ENCODE measurements at places on chromosomes 2 and 18.
A peak's percentile ranks its signal among the peaks of the same experiment; 100 is the strongest.

- DNase-seq, result no peak
These were observed 174.7 kb downstream of the LPIN1 start for GRCh38 chr2:11920993-11921583.

DNA sequence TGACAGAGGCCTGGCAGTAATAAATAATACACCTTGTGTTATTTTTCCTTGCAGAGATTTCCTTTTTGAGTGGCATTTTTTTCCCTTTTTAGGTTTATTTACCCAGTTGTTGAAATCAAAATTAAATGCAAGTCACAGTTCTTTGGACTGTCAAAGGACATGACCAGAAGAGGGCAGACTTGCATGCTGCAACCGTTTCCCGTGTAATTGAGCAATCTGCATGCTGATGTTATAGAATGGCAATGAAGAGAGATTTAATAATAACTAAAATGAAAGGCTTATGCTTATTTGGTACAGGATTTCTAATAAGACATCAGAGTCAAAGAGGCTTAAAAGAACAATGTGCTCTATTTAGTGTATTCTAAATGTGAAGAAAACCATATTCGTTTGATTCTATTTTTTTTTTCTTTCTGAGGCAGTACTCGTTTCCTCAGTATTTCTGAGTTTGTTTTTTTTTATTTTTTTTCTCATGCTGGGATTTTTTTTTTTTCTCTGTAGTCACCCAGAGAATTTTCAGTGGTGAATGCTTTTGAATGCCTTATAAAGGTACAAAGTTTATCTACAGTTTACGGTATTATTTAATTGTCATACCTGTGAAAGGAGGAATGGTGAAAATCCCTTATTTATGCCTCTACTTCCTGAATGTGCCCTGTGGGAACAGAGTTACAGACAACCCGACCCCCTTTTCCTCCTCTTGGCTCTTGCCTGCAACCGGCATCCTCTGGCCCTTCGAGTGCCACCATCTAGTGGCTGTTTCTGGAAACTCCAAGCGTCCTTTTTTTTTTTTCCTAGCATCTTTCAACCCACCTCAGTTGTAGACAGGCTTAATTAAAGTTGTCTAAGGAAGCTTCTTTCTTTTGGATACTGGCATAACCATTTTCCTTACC is 368.5 kb downstream of the LRRTM1 start:
- DNase-seq, result no peak

- no peak for DNase-seq
These were observed 230.0 kb downstream of the LRP1B start for GRCh38 chr2:141900826-141901225.

DNA sequence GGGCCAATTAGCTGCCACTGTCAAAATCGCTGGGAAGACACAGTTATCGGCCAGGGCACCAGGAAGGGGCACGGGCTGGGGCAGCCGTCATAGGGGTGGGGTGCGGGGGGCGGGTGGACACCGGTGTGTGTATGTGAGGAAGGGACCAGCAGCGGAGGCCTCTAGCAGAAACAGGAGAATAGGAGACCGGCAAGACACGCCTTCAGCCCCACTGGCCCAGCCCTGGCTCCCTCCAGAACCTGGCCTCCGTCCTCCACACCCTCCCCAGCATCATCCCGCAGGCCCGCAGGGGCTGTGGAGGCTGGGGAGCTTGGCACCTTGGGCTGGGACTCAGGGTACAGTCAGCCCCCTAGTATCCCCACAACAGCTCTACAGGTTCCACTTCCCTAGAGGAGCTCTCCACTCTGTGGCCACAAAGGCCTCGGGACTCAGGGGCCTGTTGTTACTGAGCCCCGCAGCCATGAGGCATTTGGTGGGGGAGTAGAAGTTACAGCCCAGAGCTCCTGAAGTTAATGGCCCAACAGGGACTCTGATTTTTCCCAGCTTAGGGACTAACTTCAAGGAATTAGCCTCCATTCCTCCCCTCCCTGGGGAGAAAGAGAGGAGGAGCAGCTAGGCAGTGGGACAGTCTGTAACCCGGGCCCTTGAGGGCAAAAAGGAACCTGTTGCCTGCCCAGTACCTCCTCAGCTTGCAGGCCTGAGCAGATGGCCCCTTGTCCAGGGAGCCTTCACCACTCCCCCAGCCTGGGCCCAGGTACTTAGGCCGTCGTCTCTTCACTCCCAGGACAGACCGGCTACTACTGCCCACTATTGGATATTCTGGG is 19.9 kb downstream of the SH2D6 start:
- DNase-seq, result no peak

- no peak for DNase-seq
These were observed 223.3 kb upstream of the STON1 start for GRCh38 chr2:48306409-48307284.

DNA sequence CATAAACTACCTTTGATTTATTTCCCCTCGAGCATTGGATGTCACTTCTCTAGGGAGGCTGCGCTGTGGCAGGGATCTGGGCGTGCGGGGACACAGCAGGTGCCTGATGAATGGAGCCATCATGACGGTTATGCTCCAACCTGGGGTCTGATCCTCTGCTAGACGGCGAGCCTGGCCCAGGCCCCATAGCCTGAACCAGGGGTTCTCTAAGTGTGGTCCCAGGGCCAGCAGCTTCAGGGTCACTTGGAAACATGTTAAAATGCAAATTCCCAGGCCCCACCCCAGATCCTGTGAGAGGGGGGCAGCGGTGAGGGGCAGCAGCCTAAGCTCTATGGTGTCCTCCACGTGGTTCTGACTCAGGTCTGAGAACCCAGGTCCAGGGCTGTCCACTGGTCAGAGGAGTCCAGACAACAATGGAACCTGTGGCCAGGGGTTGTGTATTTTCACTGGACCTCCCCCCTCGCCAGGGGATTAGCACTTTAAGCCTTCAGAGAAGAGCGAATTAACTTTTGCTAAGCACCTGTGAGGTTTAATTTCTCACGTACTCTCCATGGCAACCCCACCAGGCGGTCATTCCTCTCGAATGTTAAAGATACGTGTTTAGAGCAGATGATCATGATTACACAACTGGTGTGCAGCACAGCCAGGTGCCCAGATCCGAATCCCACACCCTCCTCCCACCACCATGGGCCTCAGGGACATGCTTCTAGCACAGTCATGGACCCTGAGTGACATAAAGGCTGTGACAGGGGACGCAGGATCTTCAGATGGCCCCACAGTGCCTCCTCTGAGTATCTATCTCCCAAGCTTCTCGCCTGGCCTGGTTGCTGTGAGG is 1.6 kb upstream of the ARHGEF4 start:
- no peak for DNase-seq

DNA sequence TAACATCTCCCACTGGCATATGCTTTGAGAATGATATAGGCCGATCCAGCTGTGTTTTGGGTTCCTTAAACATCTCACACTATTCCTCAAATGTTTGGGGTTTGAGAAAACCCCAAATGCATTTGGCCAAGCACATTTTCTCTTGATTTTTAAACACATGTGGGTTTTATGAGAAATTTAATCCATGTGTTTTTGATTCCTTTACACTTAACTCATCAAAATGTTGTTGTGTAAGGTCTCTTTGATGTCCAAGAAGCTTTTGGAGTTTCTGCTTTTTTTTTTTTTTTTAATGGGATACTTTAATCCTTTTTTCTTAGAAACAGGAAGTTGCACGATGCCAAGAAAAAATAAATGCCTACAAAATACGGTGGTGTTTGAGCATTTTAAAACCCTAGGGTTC is 339.8 kb upstream of the TCF4 start:
- DNase-seq, result no peak

DNA sequence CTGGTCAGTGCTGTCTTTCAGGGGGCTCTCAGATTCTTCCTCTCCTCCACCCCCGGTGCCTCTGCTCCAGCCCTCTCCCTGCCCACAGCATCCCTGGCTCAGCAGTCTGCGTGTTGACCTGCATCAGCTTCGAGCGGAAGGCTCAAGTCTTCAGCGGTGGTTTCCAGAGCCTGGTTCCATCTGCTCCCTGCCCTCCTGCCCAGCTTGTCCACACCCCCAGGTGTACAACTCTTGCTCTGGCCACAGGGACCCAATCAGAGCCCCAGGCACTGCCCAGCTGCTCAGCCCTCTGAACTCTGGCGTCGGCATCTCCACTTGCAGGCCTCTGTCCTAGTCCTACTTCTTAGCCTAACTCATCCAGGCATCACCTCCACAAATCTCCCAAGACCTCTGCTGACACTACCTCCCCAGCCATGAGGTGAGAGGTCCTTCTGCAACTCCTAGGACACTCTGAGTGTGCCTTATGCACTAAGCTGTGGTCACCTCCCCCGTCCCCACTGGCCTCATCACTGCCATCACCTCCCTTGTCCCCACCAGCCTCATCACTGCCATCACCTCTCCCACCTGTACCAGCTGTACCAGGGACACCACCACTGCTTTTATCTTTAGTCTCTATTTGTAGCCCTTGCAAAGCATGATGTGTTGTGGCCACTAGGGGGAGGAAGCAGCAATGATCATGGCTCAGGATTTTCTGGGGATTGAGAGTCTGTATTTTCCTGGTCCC is 60.9 kb downstream of the EDAR start:
- DNase-seq, result peak; percentile 2

DNA sequence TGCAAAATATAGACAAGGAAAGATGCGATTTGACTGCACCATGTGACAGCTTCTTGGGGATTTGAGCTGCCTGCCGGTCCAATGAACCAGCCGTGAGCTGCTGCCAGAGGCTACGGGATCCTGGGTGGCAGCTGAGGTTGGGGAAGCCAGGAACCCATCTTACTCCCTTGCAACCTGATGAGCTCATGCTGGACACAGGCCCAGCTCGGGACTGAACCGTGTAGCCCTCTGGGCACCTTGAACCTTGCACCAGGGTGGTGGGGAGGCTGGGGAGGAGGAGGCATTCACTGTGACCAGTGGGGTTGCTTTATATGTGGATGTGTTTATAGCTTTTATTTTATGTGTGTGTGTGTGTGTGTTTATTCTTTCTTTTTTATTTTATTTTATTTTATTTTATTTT is 9.1 kb downstream of the ALPI start:
- DNase-seq, result no peak

DNA sequence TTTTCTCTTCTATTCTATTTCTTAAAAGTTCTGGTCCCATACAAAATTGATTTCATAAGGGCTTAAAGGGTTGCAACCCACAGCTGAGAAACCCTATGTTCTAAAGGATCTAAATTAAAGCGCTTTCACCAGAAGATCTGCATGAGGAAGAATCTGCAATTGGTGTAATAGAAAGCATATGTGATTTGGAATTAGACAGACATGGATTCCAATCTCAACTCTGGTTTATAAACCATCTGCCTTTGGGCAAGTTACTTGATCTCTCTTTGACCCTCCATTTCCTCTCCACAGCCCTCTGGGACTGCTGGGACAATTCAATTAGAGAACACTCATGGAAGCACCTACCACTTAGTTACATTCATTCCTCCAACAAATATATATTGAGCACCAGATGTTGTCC is 178.7 kb downstream of the ANTXR1 start:
- no peak for DNase-seq

DNA sequence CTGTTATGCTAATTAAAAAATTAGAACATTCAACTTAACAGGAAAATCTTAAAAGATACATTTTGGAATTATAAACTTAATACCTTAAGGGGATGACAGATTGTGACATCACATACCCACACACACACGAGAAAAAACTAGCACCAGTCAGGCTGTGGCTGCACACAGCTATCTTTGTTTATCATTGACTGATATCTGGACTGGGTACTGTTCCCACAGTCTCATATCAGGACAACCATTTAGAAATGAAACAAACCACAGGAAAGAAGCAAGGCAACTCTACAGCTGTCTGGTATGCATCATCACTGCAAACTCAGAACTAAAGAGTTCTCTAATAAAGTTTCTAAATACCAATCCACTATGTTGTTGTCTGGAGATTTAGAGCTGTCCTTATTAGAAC is 210.9 kb upstream of the SMAD7 start:
- DNase-seq, result no peak

- no peak for DNase-seq
These were observed 49.3 kb downstream of the CIB4 start for GRCh38 chr2:26591619-26592505.

GRCh38 chr2:109662889-109663288 is 48.7 kb downstream of the SOWAHC start:
- no peak for DNase-seq

DNA sequence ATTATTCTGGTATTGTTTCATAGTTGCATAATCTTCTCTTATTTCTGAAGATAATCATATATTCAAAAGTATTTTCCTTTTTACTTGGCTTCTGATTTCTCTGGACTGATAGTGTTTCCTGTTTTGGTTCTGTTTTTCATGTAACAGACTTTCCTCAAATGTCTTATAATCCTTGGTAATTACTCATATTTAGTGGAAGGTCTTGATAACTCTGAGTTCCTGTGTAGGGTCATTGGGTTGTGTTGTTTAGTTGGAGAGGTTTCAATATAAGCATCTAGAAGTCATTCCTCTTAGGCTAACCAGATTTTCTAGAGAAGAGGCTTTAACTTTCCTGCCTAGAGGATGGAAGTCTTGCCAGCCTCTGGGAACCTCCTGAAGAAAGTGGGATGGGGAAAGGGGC is 23.8 kb downstream of the MFSD6 start:
- no peak for DNase-seq

DNA sequence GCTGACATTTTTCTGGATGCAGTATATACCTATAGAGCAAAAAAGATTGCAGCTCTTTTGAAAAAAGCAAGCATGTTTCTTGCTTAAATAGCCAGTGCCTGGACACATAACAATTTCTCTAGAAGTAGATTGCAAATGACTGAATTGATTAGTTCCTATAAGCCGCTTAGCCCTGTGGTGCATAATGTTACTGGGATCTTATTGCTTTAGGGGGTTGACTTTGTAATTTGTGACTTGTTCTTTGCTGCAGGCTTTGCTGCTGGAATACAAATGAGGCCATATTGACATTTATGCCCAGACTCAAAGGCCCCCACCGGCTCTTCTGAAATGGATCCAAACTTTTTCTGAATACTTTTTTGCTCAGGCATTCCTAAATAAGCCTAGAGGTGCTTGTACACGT is 182.6 kb downstream of the SH3BP4 start:
- DNase-seq, result no peak

GRCh38 chr2:121049131-121049530 is 235.9 kb downstream of the TFCP2L1 start:
- DNase-seq, result no peak

DNA sequence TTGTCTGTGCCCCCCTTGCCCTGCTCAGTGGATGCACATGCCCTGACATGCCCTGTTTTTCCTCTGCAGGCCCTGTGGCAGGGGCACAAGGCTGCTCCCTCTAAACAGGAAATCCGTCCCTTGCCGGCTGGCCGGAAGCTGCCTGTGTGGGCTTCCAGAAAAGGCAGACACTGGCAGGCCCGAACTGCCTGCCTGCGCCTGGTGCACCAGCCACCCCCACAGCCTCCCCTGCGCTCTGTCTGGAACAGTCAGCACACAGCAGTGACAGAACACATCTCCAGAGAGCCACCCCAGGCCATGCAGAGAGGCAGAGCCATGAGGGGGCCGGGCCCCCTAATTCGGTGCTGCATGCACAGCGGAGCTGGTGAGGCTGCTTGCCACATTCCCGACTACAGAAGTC is 33.5 kb downstream of the LOXHD1 start:
- DNase-seq, result no peak

DNA sequence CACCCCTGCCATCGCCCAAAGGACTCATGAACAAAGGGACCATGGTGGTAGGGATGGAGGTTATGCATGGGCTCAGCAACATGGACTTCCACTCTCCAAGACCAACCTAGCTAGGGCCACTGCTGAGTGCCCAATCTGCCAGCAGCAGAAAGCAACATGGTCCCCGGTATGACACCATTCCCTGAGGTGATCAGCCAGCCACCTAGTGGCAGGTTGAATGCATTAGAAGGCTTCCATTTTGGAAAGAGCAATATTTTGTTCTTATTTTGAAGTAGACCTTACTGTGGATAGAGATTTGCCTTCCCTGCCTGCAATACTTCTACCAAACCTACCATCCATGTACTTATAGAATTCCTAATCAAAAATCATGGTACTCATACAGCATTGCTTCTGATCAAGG is 99.8 kb downstream of the METTL4 start:
- DNase-seq, result no peak

GRCh38 chr2:233413046-233413445 is 58.8 kb downstream of the DGKD start:
- DNase-seq, result no peak

Data from NCI-H1436 treated with DMSO at 0.1 percent for 48 hours (cell line).